NCI-H460 (cell line): ENCODE measurements at places on chromosomes 6 and 20.

DNA sequence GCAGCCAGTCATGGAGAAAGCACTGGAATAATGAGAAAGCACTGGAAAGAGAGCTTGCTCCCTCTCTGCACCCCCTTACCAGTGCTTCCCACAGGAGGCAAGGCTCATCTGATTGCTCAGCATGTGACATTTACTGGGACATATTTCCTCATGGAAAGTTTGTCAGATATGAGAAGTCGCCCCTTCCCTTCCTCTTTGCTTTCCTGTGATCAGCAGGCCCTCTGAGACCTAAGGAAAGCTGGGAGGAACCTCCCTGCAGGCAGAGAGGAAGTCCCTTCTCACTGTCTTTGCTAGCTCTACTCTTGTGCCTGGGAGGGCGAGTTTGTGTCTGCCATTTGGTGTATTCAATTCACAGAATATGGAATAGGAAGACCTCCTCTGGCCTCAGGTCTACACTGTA is 283.8 kb downstream of the ALDH8A1 start:
- DNase-seq = no peak

GRCh38 chr20:11015440-11015839 is 341.6 kb upstream of the JAG1 start:
- DNase-seq = no peak

GRCh38 chr6:165825256-165825815 is 162.3 kb upstream of the PDE10A start:
- no peak for DNase-seq

- DNase-seq = no peak
Measured at GRCh38 chr6:43367245-43367984, 2.0 kb downstream of the ZNF318 start.
